ENCODE measurements at places on chromosomes 4 and X.
A peak's percentile ranks its signal among the peaks of the same experiment; 100 is the strongest.

DNA sequence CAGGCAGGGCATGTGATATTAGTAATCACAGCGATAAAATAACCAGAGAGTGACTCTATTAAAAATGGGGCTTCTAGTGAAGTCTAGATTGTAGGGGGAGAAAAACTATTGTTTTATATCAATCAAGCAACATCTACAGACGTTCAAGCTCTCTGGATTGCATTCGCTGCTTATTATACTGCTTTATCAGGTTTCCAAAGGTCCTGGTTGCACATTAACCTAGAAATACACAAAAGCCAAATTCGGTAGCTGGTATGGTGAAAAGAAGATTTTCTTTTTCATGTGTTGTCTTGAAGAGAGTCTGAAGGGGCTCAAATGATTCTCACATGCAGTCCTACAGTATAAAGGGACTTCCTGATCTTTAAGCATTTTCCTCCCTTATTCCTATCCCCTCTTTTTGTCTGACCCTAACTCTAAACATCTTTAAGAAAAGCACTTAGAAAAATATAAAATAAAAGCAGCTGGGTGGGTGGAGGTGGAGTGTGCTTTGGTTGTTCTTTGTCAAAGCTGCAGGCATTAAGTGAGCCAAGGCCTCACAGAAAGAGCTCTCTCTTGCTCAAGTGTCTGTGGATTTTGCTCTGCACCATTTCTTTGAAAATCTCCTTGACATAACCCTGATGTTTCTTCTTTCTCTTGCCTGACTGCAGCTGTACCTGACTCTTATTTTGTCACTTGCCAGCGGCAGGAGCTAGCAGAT is 46.1 kb downstream of the MID1IP1 start:
- H3K36me3 ChIP-seq = no peaks in the 10 kb centered on the region
- no peaks in the 10 kb centered on the region for H3K4me1 ChIP-seq
- DNase-seq = no peak
- no peak overlapping the region for H3K4me3 ChIP-seq
- H3K27me3 ChIP-seq = no peaks in the 10 kb centered on the region

DNA sequence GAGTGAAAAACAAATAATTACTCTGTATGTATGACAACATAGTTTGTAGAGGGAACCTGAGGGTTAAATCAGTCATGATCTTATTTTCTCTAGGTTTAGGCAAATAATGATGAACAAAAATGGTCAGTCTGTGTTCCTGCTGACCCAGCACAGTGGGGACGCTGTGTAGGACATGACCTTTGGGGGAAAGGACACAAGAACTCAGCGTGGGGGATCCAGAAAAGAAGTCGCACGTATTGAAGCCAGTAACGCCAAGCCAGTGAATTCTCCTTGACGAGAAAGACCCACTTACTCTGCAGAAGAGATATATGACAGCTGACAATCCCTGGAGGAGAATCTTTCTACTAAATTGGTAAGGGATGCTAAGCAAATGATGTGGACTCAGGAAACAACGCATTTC is 36.6 kb downstream of the HELT start:
- H3K27me3 ChIP-seq = peaks cover 31% of the 10 kb centered on the region
- H3K36me3 ChIP-seq = no peaks in the 10 kb centered on the region
- no peak overlapping the region for H3K4me3 ChIP-seq
- DNase-seq = no peak

- H3K36me3 ChIP-seq = peaks cover 8% of the 10 kb centered on the region
- DNase-seq = no peak
- H3K27me3 ChIP-seq = no peaks in the 10 kb centered on the region
- no peak overlapping the region for H3K4me3 ChIP-seq
- H3K4me1 ChIP-seq = no peaks in the 10 kb centered on the region
These were observed 1953.1 kb upstream of the ADGRL3 start for GRCh38 chr4:59247032-59247431.

GRCh38 chr4:177092807-177093206 is 216.9 kb upstream of the NEIL3 start:
- H3K36me3 ChIP-seq = no peaks in the 10 kb centered on the region
- H3K27ac ChIP-seq = no peak overlapping the region
- peaks cover 19% of the 10 kb centered on the region for H3K4me1 ChIP-seq
- H3K4me3 ChIP-seq = no peak overlapping the region
- H3K27me3 ChIP-seq = peaks cover 6% of the 10 kb centered on the region

DNA sequence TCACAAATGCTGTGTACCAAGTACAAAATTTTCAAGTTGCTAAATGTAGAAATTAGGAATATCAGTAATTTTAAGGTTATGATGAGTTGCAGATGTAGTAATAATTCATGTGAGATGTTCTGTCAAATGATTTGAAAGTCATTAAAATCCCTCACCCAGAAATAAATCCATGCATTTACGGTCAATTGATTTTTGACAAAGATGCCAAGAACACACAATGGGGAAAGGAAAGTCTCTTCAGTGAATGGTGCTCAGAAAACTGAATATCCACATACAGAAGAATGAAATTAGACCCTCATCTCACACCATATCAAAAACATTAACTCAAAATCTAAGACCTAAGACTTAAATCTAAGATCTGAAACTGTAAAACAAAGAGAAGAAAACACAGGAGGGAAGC is 12.9 kb upstream of the BMPR1B start:
- no peak overlapping the region for H3K4me3 ChIP-seq
- H3K27ac ChIP-seq = no peak overlapping the region
- H3K4me1 ChIP-seq = peaks cover 11% of the 10 kb centered on the region
- DNase-seq = no peak
- peaks cover 10% of the 10 kb centered on the region for H3K27me3 ChIP-seq

DNA sequence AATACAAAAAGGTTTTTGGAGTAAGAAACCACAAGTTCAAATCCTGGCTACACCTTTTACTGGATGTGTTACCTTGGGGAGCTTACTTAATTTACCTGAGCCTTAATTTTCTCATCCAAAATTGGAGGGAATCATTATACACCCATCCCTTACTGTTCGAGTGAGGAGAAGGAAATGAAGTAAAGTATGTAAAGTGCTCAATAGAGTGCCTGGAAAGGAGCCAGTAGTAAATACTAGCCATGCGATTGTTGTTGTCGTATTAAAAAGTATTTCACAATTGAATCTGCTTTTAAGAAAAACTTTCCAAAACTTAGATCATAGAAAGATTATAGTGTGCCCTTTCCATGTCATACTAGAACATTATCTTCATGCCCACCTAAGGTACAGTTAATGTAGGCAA is 124.5 kb downstream of the ATXN3L start:
- no peaks in the 10 kb centered on the region for H3K27me3 ChIP-seq
- H3K27ac ChIP-seq = no peak overlapping the region
- no peak for DNase-seq
- H3K4me1 ChIP-seq = peaks cover 47% of the 10 kb centered on the region
- no peaks in the 10 kb centered on the region for H3K36me3 ChIP-seq

DNA sequence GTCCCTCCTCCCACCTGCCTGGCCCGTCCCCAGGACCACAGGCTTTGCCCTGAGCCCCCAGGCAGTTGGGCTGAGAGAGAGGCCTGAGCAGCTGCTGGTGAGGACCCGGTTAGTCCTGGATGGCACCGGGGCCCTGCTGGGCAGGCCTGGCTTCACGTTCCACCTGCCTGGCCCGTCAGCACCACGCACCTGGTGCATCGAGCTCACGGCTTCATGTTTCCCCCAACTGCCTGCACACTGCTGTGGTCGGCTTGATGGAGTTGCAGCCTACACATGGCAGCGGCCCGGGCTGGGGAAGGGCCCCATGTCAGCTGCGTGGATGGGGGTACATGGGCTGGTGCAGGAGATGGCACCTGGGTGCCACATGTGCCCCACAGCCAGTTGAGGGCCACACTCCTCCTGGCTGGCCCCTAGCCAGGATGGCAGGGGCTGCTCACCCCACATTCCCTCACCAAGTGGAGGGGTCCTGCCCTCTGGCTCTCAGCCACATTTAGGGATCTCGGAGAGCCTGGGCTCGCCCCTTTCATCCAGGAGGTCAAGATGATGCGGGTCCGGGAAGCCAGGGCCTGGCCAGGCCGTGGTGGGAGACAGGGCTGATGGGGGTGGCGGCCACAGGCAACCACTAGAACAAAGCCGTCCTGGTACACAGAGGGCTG is 28.5 kb downstream of the NKX1-1 start:
- H3K27ac ChIP-seq = no peak overlapping the region
- H3K4me1 ChIP-seq = no peaks in the 10 kb centered on the region
- peaks cover 12% of the 10 kb centered on the region for H3K36me3 ChIP-seq
- DNase-seq = no peak
- H3K4me3 ChIP-seq = no peak overlapping the region

DNA sequence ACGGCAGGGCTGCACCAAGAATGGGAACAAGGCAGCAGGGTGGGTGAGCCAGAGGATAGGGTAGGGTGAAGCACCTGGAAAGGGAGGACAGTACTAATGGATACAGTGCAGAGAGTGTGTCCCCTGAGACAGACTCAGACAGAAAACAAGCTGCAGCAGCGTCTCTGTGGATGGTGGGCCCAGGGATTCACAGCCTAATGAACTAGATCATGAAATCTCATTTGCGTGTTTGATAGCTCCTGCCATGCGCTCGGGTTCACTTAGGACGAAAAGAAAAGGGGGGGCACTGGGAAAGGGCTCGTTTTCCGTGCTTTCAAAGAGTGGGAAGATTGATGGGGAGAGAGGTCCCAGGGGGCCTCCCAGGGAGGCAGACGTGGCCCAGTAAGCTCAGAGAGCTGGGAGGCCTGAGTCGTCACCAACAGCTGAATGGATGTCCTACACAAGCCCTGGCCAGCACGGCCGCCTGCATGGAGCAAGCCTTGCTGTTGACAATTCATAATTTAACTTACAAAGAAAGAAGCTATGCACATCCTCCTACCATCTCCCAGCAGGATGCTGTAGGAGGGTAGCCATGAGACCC is 446.9 kb downstream of the BCOR start:
- H3K36me3 ChIP-seq = no peaks in the 10 kb centered on the region
- peaks cover 23% of the 10 kb centered on the region for H3K4me1 ChIP-seq
- peak overlapping the region; percentile 60 for H3K27ac ChIP-seq
- H3K27me3 ChIP-seq = peaks cover 3% of the 10 kb centered on the region
- DNase-seq = no peak

DNA sequence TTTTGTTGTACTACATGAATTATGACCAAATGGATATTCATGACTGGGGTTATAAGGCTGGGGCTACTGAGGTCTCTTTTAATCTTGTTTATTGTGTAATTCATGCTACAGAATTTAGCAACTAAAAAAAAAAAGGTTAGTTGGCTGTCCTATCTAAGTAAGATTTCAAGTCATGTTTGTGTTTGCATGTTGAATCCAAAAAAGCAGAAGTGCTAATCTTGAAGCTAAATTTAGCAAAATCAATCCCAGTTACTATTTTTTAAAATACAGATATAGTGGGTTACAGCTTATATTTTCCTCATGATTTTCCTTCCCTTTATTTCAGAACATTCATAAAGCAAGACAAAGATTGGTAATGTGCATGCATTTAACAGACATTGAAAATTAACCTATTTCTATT is 19.4 kb downstream of the MTMR1 start:
- no peaks in the 10 kb centered on the region for H3K27me3 ChIP-seq
- H3K4me1 ChIP-seq = no peaks in the 10 kb centered on the region
- H3K36me3 ChIP-seq = peaks cover 2% of the 10 kb centered on the region
- H3K27ac ChIP-seq = no peak overlapping the region

GRCh38 chr4:100880011-100880410 is 362.2 kb upstream of the EMCN start:
- H3K4me1 ChIP-seq = no peaks in the 10 kb centered on the region
- no peak overlapping the region for H3K4me3 ChIP-seq
- no peak for DNase-seq
- no peak overlapping the region for H3K27ac ChIP-seq

- DNase-seq = no peak
- H3K4me1 ChIP-seq = no peaks in the 10 kb centered on the region
- no peak overlapping the region for H3K27ac ChIP-seq
These were observed 48.0 kb downstream of the RAPGEF2 start for GRCh38 chr4:159150821-159151390.

- no peak overlapping the region for H3K4me3 ChIP-seq
- no peak overlapping the region for H3K27ac ChIP-seq
- DNase-seq = no peak
- no peaks in the 10 kb centered on the region for H3K27me3 ChIP-seq
- H3K36me3 ChIP-seq = no peaks in the 10 kb centered on the region
These were observed 32.3 kb downstream of the MCUB start for GRCh38 chr4:109592367-109592766.

GRCh38 chr4:8392591-8393190 is 47.8 kb downstream of the ACOX3 start:
- H3K27me3 ChIP-seq = no peaks in the 10 kb centered on the region
- no peak for DNase-seq
- H3K4me3 ChIP-seq = no peak overlapping the region
- H3K36me3 ChIP-seq = peaks cover 27% of the 10 kb centered on the region
- H3K4me1 ChIP-seq = peaks cover 11% of the 10 kb centered on the region

All from mesothelial cell of epicardium (in vitro differentiated cells).